ENCODE measurements at places on chromosomes 4 and X.

GRCh38 chr4:10554694-10555093 is 97.5 kb upstream of the ZNF518B start:
- DNase-seq: peak; percentile 36

- DNase-seq: no peak
These were observed 348.5 kb upstream of the SFRP2 start for GRCh38 chr4:154137320-154137905.

GRCh38 chrX:155544881-155545280 is 67.9 kb downstream of the TMLHE start:
- DNase-seq: no peak

- DNase-seq: no peak
These were observed 2.1 kb upstream of the KDR start for GRCh38 chr4:55127521-55127920.

- no peak for DNase-seq
These were observed 2.3 kb upstream of the MSX1 start for GRCh38 chr4:4857001-4857808.

- DNase-seq: peak; percentile 55
These were observed at the start of gene GSPT2 for GRCh38 chrX:51743179-51743957. Gene GSPT2 (plus strand): TSS chrX:51743442. CDS start chrX:51743627, 185 bp downstream.

GRCh38 chrX:46256875-46257274 is 288.3 kb downstream of the ZNF674 start:
- no peak for DNase-seq

DNA sequence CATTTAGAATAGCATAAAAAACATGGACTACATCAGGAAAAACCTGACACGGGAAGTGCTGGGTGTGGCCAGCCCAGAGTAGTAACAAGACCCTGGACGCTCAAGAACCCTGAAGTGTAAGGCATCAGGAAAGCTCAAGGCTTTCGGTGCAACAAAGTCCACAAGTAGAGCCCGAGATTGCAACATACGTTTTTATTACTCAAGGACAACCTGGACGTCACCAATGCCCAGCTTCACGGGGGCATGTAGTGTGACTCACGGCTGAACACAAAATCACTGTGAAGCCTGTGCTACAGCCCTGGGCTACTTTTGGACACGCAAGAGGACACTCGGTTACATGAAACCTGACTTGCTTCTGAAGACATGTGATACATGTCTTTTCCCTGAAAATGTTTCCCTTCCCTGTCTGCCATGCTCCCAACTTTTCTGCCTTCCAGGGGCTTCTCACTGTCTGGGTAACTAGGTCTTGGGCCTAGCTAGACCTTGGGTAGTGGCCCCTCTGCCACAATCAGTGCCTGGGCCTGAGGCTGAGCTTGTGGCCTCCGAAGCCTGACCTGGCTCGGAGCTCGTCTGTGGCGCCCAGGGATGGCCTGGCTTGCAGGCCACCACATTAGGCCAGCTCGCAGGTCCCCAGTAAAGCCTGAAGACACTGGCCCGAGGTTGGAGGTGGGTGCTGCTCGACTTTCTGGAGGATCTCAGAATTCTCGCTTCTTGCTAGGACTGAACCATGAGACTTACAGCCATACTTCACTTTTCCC is 9.2 kb downstream of the IRAK1 start:
- no peak for DNase-seq

DNA sequence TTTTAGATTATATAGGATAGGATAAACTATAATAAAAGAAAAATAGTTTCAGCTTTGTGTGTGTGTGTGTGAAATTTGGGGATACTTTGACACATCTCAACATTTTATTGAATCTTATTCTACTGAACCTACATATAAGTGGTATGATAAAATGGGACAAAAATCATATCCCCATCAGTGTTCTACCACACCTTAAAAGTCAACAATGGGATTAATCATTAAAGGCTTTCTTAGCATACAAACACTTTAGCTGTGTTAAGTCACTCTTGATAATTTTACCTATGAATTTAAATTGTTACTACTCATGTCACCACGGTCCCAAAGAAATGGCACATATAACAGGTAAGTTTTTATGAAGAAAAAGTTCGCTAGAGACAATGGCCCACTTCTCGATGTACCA is 37.7 kb upstream of the LRBA start:
- no peak for DNase-seq

- DNase-seq: no peak
These were observed 103.2 kb downstream of the ANXA3 start for GRCh38 chr4:78654807-78655206.

DNA sequence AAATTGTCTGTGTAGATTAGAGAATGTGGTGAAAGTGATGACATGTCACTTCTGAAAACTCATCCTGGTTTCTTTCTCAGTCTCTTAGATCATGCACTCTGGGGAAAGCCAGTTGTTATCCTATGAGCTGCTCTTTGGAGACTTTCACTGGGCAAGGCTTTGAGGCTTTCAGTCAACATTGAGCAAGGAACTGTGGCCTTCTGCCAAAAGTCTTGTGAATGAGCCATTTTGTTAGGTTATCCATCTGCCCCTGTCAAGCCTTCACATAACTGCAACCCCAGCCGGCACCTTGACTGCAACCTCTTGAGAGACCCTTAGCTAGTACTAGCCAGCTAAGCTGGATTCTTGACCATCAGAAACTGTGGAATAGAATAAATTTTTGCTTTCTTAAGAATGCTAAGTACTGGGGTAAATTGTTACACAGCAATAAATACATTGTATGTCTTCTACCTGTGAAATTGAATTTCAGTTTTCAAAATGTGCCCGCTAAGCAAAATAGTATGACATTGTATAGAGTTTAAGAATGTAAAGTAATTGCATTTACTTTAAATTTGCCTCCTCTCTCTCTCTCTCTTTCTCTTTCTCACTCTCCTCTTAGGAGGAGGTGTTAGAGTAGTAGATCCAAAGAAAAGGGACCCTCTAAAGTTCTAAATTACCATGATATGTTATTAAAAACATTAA is 1273.0 kb downstream of the RAPGEF2 start:
- DNase-seq: no peak

- peak; percentile 66 for DNase-seq
These were observed 146.0 kb upstream of the CPEB2 start for GRCh38 chr4:14856062-14856933.

- no peak for DNase-seq
These were observed 35.4 kb upstream of the PAGE4 start for GRCh38 chrX:49793686-49794085.

GRCh38 chrX:120499301-120500072 is 30.4 kb upstream of the LAMP2 start:
- DNase-seq: no peak

- DNase-seq: peak; percentile 13
These were observed 91.5 kb upstream of the ZNF827 start for GRCh38 chr4:146029939-146030710.

DNA sequence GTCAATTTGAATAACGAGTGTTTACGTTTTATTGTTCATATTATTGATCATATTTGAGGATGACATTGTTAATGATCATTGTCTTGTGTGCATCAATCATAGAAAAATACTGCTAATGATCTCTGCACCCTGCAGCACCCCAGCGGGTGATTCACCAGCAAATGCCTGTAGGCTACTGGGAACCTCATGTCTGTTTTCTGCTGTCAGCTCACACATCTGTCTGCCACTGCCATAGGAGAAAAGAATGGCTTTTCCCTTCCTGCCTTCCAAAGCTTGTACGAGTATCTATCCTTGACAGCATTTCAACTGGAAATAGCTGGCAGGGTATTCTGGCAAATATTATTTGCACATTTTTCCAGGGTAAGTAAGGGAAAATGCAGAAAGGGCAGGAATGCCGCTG is 272.1 kb upstream of the TRAM1L1 start:
- DNase-seq: no peak

DNA sequence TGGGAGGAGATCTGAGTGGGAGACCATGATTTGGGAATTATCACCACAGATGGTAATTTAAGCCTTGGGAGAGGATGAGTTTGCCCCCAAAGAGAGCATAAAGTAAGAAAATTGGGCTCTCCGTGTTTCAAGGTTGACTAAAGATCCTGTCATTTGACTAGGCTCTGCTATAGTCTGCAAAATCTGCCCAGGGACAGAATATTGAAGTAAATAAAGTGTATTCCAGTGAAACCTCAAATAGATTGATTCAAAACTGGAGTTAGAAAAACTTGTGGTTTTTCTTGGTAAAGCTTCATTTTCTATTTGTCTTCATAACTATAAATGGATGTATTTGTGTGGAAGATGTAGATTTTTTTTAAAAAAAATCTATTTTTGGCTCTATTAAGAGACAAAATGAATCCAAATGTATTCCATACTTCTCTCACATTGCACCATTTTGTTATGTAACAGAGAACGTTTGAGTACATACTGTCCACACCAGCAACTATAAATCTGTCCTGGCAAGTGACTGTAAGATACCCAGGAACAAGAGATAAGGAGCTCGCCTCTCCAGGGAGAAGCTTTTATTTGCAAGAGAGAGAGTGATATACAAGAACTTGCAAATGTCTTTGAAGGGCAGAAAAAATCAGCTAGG is 170.2 kb downstream of the CBR4 start:
- no peak for DNase-seq

GRCh38 chrX:155035688-155036087 is 9.0 kb downstream of the FUNDC2 start:
- no peak for DNase-seq

DNA sequence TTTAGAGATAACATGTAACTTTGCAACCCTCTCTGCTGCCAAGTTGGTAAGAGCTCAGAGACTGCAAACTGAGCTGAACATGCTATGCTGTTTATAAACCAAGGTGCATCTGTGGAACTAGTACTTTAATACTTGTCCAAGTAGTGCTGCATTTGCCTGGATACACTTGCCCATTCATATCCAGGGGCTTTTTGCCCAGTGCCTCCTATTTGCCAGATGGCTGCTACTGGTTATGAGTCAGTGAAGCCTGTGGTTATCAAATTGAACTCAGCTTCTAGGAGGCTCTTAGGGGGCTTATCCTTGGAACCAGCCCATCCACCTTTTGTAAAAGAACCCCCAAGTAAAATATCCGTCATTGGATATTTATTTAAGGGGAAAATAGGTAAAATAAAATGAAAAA is 79.6 kb downstream of the AFF2 start:
- DNase-seq: no peak

DNA sequence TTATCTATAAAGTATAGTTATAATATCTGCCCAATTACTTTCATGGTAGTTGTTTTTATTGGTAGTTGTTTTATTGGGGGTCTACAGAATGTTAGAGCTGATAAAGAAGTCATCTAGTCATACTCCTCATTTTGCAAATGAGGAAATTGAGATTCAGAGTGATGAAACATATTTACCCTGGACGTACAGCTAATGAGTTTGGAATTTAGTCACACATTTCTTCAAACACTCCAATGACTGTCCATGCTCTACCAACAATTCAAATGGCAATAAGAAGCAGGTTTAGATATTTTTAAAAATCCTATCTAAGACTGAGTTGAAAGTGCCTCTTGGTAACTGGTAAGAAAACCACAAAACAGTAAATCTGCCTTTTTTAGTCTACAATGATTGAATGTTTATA is 98.2 kb downstream of the MAGEC1 start:
- no peak for DNase-seq

DNA sequence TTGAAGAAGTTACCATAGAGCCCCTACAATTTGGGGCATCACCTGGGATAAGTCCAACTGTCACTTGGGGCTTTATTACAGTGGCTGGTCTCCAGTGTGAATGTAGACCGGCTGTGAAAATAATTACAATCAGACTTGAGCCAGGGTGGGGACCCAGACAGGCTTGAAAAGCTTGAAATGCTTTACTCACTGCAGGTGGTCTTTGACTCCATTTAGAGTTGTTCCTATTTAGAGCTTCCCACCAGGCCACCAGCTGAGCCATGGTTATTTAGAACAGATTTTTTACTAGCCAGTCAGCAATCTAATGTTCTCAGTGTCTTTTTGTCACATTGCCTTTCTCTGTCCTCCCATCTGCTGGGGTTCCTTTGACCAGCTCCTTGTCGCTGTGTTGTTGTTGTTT is 5.7 kb downstream of the ARHGAP10 start:
- no peak for DNase-seq

- DNase-seq: no peak
These were observed 124.4 kb downstream of the RELL1 start for GRCh38 chr4:37561803-37562207.

DNA sequence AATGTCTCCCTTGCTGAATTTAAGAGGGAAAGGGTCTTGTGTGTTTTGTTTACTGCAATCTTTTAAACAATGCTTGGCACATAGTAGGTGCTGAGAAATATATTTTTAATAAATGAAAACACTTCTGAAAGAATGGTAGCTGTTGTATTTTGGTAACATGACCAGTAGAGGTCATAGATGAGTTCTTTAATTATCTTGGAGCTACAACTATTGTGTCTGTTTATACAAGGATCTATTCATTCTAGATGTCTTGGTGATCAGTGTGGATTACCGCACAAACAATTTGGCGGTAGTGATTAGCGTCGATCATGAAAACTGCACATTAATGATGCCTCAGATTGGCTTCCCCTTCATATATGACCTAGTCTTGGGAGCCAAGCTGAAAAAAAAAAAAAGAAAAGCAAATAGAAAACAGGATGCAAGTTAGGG is 21.4 kb upstream of the SCRG1 start:
- DNase-seq: peak; percentile 30

GRCh38 chr4:5666741-5667140 is 41.6 kb downstream of the EVC2 start:
- no peak for DNase-seq

DNA sequence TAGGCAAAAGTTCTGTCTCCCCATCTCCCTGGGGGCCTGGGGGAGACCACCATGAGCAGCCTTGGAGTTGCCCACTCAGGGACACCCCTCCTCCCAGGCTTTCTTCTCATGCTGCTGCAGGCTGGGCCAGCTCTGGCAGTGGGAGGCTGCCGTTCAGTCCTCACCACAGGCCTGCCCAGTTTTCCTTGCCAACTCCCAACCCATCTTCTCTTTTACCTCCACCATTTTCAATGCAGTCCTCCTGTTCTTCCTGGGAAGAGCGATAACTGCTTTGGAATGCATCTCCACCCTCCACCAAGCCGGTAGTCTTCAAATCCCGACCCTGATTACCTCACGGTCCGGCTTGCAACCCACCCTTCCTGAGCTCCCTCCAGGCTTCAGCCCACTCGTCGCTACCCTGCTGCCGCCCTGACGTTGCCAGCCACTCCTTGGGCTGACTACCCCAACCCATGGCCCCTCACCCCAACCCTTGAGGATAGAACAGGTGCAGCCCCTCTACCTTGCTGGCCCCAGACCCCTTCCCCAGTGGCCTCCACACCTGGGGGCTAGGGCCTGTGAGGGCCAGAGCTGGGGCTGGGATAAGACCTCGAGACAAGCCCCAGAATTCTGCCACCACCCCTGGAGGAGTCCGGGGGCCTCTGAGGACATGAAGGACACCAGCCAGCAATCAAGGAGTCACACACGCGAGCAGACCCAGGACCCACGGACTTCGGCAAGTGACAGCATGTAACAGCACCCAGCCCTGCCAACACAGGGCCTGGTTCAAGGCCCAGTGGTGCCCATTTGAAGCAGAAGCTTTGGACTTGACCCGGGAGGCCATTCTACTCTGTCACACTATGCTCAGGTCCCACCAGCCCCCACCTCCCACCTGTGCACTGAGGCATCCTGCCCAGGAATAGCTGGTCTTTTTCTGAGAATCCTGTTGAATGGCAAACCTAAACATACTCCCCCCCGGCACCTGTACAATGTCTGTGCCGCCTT is 9.2 kb downstream of the WDR1 start:
- DNase-seq: no peak

GRCh38 chrX:147679356-147680005 is 232.2 kb upstream of the FMR1 start:
- DNase-seq: no peak
